ENCODE measurements at places on chromosomes 3 and 15.

GRCh38 chr3:474828-475227 is 278.3 kb downstream of the CHL1 start:
- DNase-seq, result no peak

- DNase-seq, result no peak
Measured at GRCh38 chr3:185062191-185062590, 90.7 kb downstream of the C3orf70 start.

DNA sequence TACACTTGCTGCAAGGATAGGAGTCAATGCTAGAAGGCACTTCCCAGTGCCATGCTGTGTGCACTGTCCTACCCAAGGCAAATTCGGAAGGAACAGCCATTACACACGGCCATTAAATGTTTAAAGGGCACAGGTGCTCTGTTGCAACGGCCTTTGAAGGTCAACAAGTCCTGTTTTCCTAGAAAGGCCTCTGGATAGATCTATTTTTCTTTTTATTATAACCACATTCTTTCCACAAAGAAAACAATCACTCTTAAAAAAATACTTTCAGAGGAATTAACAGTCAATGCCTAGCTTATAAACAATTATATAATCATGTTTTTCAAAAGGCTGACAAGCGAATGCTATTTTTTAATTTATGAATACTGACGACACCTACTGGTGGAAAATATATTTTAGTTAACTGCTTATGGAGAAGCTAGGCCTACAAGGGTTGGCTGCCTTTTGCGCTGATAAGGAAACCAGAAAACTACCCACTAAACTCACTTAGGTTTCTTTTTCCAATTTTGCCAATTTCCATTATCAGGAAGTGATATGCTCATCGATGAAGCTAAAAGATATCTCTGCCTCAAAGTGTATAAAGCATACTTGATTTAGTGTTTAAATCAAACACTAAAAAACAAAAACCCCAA is 2.4 kb downstream of the ARHGEF3 start:
- no peak for DNase-seq

DNA sequence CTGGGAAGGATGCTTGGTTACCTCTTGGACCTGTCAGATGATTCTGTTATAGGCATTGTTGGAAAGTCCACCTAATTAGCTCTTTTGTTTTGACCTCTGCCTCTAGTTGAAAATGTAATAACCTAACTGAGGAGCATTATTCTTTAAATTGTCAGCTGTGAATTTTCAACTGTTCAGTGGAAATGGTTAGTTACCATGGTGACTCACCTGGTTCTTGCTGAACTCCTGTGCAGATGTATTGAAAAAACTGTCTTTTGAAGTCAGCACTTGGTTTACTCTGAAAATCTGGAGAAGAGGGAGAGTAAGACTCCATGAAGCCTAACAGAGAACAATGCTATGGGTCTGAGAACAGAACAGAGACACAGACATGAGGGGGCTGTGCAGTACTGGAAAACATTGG is 72.0 kb downstream of the LARS2 start:
- DNase-seq, result no peak

DNA sequence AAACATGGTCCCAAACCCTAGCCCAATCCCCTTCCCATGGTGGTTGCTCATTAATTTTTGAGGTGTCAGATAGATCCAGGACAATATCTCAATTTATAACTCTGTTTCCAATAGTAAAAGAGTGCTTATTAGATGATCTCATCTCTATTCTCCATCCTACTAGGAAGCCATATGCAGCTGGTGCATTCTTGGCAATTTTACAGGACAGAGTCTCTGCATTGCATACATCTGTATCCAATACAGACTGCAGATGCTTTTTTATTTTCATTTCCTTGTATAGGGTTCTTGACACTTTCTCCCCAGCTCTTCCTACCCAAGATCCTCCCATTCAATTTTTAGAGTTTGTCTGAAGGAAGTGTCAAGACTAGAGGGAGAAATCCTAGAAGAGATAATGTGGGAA is 194.8 kb upstream of the DPH6 start:
- no peak for DNase-seq

DNA sequence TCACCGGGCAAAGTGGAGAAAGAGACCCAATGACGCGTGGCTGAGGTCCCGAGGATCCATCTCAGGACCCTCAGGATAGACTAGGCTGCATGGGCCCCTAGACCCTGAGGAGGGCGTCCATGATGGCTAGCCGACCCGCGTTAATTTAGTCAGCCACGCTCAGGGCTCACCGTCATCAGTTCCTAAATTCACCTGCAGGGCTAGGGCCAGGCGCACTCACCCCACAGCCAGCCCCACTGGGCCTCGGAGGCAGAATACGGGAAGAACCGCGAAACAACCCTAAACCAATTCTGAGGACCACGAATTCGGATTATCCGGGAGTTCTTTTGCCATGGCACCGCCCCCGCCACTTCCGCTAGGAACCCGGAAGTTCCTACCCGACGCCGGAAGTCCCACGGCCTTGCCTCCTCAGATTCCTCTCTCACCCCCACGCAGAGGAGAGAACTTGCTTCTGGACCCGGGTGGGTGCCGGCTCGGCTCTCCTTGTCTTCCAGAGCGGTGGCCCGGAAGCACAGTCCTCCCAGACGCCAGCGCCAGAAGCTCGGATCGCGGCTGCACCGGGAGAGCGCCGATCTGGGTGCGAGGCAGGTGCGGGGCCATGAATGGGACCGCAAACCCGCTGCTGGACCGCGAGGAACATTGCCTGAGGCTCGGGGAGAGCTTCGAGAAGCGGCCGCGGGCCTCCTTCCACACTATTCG is at the start of the genes EAF1 and METTL6:
Gene EAF1, plus strand, starts transcription at position 417 of the 699 bp plus-strand sequence. Its CDS starts 182 bp downstream, at position 599.
Gene METTL6, minus strand, starts transcription at position 363 of the 699 bp plus-strand sequence. CDS start 1,033 bp downstream, outside the sequence.
- DNase-seq, result peak; percentile 72

- DNase-seq, result no peak
Measured at GRCh38 chr3:134965865-134966481, 170.9 kb downstream of the EPHB1 start.

- no peak for DNase-seq
Measured at GRCh38 chr3:126418661-126419131, 24.0 kb downstream of the CFAP100 start.

GRCh38 chr3:190321789-190322603 is at the start of gene CLDN1:
TSS of gene CLDN1 (minus strand) at chr3:190322446. CDS start at chr3:190322206, 240 bp downstream.
- DNase-seq, result peak; percentile 47

- no peak for DNase-seq
Measured at GRCh38 chr3:57120040-57120439, 45.1 kb downstream of the IL17RD start.

GRCh38 chr3:4454142-4454541 is 12.9 kb downstream of the SUMF1 start:
- no peak for DNase-seq

- DNase-seq, result no peak
Measured at GRCh38 chr3:82939491-82940097, 1178.1 kb upstream of the GBE1 start.

DNA sequence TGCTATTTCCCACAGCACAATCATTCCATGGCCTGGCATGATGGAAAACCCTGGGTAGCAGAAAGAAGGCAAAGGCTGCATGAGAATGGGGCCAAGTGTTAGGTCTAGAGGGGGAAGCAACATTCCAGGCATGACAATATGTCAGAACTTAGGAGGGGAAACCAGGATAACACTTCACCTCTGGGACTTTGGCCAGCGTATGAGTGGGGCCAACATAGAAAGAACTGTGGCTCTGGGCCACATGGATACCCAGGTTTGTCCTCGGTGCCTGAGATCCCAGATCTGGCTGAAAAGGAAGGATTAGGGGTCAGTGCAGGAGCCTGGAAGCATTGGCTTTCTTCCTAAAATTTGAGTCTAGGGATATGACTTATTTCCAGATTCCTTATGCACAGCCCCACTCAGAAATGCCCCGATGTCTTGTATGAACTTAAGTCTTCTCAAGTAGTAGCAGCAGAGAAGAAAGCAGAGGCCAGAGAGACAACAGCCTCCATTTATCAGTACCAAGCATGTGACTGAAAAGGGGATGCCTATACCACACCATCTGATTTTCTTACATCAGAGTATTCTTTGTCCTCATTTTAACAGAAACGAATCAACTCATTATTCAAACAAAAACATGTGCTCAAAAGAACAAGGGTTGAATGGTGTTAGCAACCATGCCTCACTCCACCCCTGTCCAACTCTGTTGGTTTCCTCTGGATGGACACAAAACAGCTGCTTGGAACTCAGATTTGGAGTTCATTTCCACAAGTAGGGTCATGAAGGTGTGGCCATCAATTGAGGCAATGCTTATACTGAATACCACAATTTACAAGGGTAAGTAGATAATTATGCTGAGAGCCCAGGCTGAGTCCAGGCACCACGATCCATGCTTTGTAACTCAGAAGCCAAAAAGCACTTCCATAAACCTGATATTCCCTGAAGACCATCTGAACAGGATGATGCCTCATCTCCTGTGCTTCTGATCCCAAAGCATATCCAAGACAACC is 43.7 kb upstream of the NDUFB4 start:
- no peak for DNase-seq

GRCh38 chr3:163605915-163606314 is 1472.4 kb downstream of the SI start:
- DNase-seq, result no peak

DNA sequence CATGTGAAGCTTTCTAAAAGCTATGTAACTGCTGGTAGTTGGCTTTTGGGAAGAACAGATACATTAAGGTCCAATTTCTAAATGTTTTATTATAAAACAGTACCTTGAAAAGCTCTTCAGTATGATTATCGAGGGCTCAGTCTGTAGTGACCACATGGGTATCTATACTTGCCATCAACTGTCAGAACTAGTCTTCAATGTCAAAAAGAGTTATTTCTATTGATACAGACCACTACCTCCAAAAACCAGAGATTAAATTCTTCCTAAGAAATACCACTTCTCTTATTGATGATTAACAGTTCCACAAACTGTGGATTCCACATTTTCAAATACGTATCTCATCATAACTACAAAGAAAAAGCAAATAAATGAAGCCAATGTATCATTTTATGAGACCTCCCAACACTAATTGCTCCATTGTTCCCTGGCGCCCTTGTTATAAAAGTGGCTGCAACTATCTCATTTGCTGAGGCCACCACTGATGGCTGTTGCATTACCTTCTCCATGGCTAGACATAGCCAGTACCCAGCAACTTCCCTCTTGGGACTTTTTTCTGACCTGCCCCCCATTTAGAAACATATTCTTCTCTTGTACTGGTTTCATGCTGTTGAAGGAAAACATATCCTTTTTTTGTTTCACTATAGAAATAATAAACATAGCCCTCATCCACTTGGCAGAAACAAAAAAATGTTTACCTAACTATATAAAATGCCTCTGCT is 33.9 kb upstream of the MBNL1 start:
- DNase-seq, result no peak

GRCh38 chr15:69798481-69799250 is 299.1 kb downstream of the TLE3 start:
- DNase-seq, result no peak

- no peak for DNase-seq
Measured at GRCh38 chr15:31077941-31078340, 23.6 kb downstream of the TRPM1 start.

DNA sequence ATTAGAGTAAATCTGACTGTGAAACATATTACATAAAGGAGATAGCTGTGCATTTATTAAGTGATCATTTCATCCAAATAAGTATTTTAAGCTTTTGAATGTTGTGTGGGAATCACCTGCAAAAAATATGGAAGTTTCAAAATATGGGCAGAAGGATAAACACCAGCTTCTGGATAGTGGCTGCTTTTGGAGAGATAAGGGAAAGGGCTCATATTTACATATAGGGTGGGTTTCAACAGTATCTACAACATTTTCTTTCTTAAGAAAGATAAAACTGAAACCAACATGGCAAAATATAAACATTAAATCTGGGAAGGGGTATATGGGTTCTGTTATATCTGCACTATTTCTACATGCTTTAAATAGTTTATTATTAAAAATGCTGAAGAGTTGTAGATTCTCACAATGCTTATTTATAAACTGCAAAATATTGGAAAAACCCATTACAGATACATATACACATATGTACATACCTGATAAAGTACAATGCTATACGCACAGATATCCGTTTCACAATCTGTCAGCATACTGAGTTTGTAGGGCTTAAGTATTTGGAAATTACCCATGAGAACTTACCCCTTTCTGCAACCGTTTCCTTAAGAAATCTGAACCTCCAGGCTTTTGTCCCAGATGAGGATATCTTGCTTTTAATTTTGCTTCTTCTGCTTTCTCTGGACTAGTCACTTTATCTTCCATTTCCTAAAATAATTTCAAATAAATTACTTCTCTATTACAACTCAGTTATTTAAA is 12.1 kb downstream of the ARPP19 start:
- no peak for DNase-seq

- no peak for DNase-seq
Measured at GRCh38 chr15:81357180-81357686, 16.8 kb downstream of the TMC3 start.

DNA sequence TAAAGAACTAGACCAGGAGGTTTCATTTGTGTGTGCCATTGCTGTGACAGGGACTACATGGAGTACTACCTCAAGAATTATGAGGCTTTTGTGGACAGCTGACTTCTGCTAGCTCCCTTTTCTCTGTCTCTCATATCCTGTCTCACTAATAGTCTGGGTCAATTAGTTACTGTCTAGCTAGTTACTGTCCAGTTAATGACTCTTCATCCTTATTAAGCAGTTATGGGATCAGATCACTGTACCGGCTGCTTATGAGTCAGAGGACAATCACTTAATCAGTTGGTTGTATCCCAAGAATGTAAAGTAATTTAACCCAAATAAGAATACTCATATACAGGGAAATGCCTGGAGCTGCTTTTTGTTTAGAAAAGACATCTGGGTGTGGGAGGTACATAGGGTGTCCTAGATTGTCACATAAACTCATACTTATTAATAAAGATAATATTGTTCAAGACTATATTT is 158.0 kb downstream of the CDIN1 start:
- DNase-seq, result no peak

DNA sequence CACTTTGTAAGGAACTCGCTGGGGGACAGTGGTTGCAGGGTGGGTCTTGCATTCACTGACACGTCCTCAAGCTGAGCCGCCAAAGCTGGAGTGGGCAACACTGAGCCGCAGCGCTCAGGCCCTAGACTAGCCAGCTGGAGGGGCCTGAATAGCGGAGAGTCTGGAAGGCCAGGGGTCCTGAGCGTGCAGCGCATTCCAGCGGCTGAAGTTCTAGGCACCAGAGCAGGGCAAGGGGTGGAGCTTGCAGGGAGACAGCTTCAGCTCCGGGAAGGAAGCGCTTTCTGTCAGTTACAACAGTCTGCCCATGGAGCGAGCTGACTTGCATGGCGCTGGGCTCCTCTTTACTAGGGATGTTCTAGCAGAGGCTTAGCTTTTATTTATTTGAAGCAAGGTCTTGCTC is 2.7 kb downstream of the MAP6D1 start:
- DNase-seq, result no peak
